Stomach (tissue), 19 donors: ENCODE measurements at places on chromosomes 6 and 20.

DNA sequence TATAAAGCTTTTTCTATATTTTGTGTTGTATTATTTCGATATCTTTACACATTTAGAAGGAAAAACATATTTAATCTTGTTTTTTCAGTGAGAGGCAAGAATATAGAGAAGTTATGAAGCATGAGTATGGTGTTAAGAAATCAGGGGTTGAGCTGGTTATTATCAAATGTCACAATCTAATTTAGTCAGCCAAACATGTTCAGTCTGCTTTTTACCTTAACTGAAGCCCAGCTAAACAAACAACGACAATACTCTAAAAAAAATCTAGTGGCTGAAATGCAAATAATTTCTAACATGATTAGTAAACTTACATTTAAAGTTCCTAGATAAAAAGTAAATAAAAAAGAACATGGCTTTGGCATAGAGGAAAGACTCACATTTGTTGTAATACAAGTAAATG, 433.8 kb upstream of the NRSN1 start:
- H3K27ac ChIP-seq: no peak overlapping the region
- no peak for DNase-seq
- no peak overlapping the region for H3K4me3 ChIP-seq
- H3K4me1 ChIP-seq: peaks cover 17% of the 10 kb centered on the region
- no peaks in the 10 kb centered on the region for H3K36me3 ChIP-seq
- no peaks in the 10 kb centered on the region for H3K27me3 ChIP-seq

DNA sequence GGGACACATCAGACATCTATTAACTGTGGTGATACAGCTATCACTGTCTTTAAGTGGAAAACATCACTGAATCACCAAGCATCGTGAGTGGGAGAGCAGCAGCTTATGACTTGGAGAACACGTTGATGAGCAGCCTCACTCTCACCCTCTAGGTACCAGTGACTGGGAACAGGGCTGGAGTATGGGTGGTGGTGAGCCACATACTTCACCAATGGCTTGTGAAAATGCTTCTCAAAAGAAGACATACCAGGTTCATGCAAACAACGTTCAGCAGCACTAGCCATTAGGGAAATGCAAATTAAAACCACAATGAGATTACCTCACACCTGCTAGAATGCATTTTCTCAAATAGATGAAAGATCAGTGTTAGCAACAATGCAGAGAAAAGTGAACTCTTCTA, 25.3 kb downstream of the SNX5 start:
- H3K27me3 ChIP-seq: no peaks in the 10 kb centered on the region
- peaks cover 81% of the 10 kb centered on the region for H3K36me3 ChIP-seq
- H3K4me3 ChIP-seq: no peak overlapping the region
- no peak for DNase-seq
- H3K4me1 ChIP-seq: peaks cover 14% of the 10 kb centered on the region

DNA sequence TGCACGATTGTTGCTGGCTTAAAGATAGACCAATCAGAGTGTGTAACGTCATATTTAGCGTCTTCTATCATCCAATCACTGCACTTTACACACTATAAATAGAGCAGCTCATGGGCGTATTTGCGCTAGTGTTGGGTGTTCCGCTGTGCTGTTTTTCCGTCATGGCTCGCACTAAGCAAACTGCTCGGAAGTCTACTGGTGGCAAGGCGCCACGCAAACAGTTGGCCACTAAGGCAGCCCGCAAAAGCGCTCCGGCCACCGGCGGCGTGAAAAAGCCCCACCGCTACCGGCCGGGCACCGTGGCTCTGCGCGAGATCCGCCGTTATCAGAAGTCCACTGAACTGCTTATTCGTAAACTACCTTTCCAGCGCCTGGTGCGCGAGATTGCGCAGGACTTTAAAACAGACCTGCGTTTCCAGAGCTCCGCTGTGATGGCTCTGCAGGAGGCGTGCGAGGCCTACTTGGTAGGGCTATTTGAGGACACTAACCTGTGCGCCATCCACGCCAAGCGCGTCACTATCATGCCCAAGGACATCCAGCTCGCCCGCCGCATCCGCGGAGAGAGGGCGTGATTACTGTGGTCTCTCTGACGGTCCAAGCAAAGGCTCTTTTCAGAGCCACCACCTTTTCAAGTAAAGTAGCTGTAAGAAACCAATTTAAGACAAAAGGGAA, 57.9 kb downstream of the TRIM38 start:
- H3K4me3 ChIP-seq: peak overlapping the region; percentile 57
- H3K27ac ChIP-seq: peak overlapping the region; percentile 97
- no peaks in the 10 kb centered on the region for H3K36me3 ChIP-seq
- H3K27me3 ChIP-seq: no peaks in the 10 kb centered on the region
- DNase-seq: peak; percentile 97
- H3K4me1 ChIP-seq: peaks cover 15% of the 10 kb centered on the region

DNA sequence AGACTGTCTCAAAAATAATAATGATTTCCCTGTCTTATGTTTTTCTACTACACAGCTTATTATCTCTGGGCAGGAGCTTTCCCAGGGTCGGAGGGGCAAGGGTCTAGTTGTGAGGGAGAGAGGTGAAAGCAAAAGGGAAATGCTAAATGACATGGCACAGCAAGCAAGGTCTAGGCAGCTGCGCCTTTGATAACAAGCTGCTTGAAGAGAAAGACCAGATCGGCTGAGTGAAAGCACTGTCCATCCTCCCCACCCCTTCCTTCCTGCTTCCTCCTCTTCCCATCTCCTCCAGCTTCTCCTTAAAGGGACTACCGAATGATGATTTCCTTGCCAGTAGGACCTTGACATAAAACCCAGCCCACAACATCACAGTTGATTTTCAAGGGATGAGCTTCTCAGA, 158.1 kb upstream of the AKAP12 start:
- no peak overlapping the region for H3K4me3 ChIP-seq
- no peaks in the 10 kb centered on the region for H3K27me3 ChIP-seq
- H3K4me1 ChIP-seq: no peaks in the 10 kb centered on the region
- H3K36me3 ChIP-seq: no peaks in the 10 kb centered on the region
- no peak for DNase-seq

DNA sequence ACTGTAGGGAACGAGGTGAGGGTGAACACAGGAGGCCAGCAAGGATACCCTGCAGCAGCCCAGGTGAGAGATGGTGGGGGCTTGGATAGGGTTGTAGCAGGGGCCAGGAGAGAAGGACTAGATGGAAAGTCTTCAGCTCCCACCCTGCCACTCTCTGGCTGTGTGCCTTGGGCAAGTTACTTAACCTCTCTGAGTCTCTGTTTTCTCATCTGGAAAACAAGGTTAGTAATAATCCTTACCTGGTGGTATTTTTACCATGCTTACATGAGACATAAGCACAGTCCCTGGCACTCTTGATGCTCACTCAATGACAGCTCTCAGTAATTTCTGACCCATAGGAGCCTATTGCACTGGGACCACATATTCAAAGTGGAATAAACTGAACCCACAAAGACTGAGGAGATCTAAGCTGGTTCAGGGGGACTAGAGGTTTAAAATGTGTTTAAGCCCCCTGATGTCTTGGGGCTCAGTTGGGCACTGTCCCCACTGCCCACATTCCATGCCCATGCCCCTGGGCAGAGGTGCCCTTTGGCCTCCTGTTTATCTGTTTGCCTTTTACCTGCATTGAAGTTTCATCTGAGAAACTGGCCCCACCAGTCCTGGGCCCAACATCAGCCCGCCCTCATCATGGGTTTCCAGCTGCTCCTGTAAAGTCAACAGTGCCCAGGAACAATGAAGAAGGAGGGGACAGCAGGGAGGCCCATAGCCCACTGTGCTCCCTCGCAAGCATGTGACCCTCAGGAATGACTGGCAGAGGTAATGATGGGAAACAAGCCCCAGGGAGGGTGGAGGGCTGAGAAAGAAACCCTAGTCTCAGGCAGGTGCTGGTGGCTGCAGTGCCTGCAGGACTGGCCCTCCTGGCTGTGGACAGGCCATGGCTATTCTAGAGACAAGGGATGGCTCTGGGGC, 104.0 kb downstream of the VEGFA start:
- peaks cover 20% of the 10 kb centered on the region for H3K4me1 ChIP-seq
- H3K27ac ChIP-seq: no peak overlapping the region
- no peaks in the 10 kb centered on the region for H3K36me3 ChIP-seq
- H3K4me3 ChIP-seq: no peak overlapping the region
- no peaks in the 10 kb centered on the region for H3K27me3 ChIP-seq

DNA sequence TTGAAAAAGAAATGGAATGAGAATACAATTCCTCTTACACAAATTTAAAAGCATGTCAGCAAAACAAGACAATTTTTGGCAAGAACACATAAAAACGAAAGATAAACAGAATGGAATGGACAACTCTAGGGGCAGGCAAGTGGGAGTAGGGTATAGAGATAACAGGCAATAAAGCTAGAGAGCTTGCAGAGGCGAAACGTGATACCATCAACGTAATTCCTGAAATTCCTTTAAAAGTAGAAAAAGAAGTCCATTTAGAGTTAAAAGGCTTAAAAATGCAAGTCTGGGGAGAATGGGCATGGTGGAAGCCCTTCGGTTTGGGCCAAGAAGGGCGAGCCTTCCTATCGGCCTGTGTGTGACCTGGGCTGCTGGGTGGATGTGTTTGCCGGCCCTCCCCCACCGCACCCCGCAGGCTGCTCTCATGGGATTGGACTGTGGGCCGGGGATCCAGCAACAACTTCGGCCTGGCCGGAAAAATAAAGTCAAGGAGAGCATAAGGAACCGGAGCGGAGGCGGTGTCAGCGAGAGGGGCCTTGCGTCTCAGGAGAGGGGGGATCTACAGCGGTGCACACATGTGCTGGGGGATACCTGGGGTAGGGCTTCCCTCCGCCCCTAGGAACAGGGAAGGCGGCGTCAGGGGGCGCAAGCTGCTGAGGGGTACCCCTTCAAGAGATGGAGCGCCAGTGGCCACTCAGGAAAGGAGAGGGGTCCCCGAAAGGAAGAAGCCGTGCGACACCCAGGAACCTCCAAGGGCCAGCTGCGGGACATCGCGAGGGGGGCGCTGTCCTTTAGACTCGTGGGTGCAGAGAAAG, 4.1 kb downstream of the TMEM239 start:
- peaks cover 18% of the 10 kb centered on the region for H3K4me1 ChIP-seq
- peak; percentile 53 for DNase-seq
- H3K27me3 ChIP-seq: peaks cover 24% of the 10 kb centered on the region
- no peak overlapping the region for H3K27ac ChIP-seq
- H3K36me3 ChIP-seq: no peaks in the 10 kb centered on the region

DNA sequence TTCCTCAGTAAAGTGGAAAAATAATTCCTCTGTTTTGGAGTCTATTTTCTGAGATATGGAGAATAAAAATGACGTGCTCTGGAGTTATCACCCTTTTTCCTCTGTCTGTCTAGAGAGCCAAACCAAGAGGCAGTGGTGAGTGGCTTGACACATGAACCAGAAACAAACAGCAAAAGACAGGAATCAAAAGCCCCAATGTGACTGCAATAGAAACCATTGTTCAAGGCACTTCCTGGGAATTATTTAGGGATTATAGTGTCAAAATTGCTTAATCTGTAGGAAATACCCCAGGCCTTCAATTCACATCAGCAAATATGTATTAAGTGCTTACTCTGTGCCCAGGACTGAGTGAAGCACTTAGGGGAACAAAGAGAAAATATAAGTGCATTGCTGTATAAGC, 560.4 kb upstream of the JAG1 start:
- DNase-seq: no peak
- no peak overlapping the region for H3K4me3 ChIP-seq
- H3K27ac ChIP-seq: no peak overlapping the region
- peaks cover 20% of the 10 kb centered on the region for H3K4me1 ChIP-seq

GRCh38 chr6:125183391-125183790, 29.8 kb downstream of the TPD52L1 start:
- no peaks in the 10 kb centered on the region for H3K36me3 ChIP-seq
- H3K27ac ChIP-seq: no peak overlapping the region
- no peaks in the 10 kb centered on the region for H3K27me3 ChIP-seq
- DNase-seq: no peak

DNA sequence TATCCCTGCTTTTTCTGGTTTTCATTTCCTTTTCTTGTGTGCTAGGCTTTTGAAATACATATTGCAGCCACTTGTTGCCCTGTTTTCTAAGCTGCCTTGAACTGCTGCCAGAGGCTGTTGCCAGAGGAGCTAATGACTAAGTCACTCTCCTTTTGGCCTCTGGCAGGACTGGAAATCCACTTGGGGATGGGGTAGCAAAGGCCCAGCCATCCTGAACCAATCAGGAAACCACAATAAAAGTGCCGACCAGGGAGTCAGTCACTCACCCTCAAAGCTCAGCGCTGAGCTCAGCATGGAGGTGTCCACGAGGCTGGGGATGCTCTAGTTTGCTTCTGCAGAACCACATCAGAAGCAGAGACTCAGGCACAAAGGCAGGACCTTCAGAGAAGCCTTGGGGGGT, 813.0 kb downstream of the DHX35 start:
- no peaks in the 10 kb centered on the region for H3K36me3 ChIP-seq
- no peaks in the 10 kb centered on the region for H3K27me3 ChIP-seq
- H3K4me3 ChIP-seq: no peak overlapping the region
- no peak for DNase-seq
- no peaks in the 10 kb centered on the region for H3K4me1 ChIP-seq

DNA sequence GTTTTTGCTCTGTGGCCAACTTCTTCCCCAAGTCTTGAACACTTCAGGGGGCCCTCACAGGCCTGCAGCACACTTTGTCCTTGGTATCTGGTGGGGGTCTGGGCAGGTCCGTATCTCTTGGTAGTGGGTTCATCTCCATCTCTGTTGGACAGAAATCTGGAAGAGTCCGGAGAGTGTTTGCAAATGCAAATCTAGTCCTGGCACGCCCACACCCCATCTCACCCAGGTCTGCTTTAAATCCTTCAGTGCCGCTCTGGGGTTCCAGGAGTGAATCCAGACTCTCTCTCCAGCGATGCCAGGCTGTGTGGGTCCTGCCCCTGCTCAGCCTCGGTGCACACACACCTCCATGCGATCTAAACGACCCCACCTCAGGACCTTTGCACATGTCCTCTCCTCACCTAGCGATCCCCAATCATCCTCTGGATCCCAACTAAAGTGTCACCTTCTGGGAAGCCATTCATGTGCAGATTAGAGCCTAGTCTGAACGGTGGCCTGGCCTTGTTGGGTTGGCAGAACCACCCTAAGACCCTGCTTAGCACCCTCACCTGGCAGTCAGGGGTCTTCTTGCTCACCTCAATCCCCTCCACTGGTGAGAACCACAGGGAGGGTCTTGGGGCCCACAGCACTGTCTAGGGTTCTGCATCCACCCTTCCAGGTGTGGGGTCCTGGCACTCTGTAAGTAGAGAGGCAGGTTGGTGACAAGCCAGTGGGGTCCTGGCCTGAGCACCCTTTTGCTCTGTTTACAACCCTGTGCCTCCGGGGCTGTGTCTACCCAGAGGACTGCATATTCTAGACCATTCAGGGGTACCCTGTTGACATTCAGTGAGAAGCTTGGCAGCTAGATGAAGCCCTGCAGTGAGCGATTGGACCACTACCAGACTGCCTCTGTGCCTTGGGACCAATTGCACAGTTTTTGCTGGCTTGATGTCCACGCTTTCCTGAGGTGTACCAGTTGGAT, 100.8 kb downstream of the SYCP2 start:
- DNase-seq: no peak
- no peak overlapping the region for H3K4me3 ChIP-seq
- no peak overlapping the region for H3K27ac ChIP-seq
- no peaks in the 10 kb centered on the region for H3K36me3 ChIP-seq
- peaks cover 11% of the 10 kb centered on the region for H3K4me1 ChIP-seq

GRCh38 chr6:77548662-77549366, 85.5 kb upstream of the HTR1B start:
- no peak overlapping the region for H3K4me3 ChIP-seq
- no peak overlapping the region for H3K27ac ChIP-seq
- H3K4me1 ChIP-seq: no peaks in the 10 kb centered on the region
- DNase-seq: no peak
- H3K36me3 ChIP-seq: no peaks in the 10 kb centered on the region

- peaks cover 43% of the 10 kb centered on the region for H3K36me3 ChIP-seq
- no peaks in the 10 kb centered on the region for H3K27me3 ChIP-seq
- H3K4me3 ChIP-seq: peak overlapping the region; percentile 98
- H3K4me1 ChIP-seq: peaks cover 51% of the 10 kb centered on the region
- DNase-seq: no peak
Observed at GRCh38 chr20:63215101-63216040, 560 bp downstream of the YTHDF1 start.
